ENCODE measurements at places on chromosomes 12 and 14. TPM values are rescaled to one million over a fixed set of nuclear protein-coding genes. Genes with fewer than 3 reads are reported as not detected.

Gene DHRS2
- not detected for total RNA-seq

- no peak for DNase-seq
These were observed 21.1 kb downstream of the FOXN4 start for GRCh38 chr12:109287811-109288469.

Gene DNAH10
- total RNA-seq = under 0.01 TPM

DNA sequence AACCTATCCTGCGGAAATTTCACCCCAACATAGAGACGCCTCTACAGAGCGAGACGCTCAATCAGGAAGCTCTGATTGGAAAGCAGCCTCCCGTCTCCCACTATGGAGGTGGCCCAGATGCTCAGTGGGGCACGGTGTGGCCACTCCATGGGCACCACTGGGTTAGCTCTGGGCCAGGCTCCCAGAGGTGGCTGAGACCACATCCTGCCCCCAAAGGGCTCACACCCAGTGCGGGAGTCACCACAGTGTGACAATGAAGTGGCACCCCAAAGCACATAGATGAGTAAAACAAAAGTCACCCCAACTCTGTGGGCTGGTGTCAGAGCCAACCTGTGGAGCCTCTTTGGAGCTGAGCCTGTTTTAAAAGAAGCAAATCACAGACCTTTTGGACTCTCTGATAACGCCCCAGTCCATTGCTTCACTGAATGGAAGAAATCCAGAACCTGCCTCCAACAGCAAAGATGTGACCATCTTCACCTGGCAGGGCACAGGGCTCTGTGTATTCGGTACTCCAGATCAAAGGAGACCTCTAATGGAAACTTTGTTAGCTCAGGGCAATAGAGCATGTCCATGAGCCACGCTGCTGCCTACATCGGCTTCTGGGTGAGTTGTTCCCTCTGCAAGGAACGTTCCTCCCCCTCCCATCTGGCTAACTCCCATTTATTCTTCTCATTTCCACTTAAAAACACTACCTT lies 19.6 kb downstream of the CLMN start:
- DNase-seq = no peak

DNA sequence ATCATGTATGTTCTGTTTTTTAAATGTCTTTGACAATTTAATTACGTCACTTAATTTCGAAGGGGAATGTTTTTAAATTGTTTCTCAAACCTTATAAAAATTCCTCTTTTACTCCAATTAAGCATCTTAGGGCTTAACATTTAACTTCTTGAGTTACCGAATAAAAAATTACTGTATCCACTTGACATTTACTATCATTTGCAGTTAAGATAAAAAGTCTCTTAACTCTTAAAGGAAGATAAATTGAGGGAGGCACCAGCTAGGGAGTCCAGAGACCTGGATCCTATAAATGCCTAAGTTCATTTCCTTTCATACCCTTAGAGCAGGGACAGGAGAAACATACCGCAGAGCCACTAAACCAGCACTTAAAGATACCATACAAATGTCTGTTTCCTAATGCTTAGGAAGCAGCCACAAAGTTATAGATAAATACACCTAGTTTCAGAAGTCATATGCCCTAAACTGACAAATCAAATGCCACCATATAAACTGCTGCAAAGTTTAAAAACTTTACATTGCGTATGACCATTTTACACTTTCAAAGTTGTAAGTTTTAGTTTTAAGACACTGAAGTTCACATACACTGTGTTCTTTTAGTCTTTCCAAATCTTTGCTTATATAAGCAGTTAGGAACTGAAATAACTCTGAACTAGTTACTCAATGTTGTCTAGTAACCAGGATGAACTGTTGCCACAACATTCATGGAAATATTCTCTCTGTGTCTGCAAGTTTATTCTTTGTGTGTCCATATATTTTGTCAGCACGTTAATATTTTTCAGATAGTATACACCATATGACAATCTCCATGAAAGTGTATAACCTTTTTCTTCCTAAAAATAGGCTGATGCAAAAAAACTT lies 71.2 kb downstream of the GALNT4 start:
- DNase-seq = no peak

All from sigmoid colon (tissue), 7 donors.